HEK293T (cell line): ENCODE measurements at places on chromosomes 12 and 14.
A peak's percentile ranks its signal among the peaks of the same experiment; 100 is the strongest.

DNA sequence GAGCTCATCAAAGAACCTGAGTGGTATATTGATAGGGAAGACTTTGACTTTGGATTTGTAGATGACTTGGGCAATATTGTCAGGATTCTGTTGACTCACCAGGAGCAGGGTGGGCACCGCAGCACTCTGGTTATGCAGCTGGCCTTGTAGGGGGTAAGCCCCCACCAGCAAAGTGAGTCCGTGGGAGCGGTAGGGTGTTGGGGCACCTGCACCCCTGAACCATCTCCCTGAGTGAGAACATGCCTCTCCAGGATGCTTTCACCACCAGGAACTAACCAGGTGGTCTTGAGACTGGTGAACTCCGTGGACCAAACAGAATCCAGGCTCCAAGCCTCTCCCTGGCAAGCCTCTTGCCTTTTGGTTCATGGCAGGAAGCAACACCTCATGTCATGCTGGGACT is 44.0 kb upstream of the EIF5 start:
- no peak for DNase-seq

DNA sequence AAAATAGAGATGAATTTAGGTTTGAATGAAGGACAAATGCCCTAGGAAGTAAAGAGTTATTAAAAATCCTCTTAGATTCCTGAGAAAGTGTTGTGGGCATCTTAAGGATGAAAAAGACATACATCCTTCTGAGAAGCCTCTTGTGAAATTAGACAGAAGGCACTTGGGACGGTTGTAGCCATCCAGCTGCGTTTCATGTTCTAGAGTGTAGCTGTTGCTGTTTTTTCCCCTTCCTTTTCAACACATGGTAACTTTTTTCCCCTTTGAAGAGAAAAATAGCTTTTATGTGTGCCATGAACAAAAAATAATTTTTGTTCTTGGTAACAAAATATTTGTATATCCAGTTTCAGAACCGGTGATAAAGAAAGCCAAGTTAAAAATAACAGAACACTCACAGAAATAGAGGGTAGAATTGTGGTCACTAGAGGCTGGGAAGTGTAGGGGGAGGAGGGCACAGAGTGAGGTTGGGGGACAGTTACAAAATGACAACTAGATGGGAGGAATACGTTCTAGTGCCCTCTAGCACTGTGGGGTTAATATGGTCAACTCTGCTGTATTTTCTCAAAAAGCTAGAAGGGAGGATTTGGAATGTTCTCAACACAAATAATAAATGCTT is 58.4 kb downstream of the PTHLH start:
- DNase-seq, result no peak

GRCh38 chr12:51475543-51475942 is 50.9 kb downstream of the SLC4A8 start:
- no peak for DNase-seq

DNA sequence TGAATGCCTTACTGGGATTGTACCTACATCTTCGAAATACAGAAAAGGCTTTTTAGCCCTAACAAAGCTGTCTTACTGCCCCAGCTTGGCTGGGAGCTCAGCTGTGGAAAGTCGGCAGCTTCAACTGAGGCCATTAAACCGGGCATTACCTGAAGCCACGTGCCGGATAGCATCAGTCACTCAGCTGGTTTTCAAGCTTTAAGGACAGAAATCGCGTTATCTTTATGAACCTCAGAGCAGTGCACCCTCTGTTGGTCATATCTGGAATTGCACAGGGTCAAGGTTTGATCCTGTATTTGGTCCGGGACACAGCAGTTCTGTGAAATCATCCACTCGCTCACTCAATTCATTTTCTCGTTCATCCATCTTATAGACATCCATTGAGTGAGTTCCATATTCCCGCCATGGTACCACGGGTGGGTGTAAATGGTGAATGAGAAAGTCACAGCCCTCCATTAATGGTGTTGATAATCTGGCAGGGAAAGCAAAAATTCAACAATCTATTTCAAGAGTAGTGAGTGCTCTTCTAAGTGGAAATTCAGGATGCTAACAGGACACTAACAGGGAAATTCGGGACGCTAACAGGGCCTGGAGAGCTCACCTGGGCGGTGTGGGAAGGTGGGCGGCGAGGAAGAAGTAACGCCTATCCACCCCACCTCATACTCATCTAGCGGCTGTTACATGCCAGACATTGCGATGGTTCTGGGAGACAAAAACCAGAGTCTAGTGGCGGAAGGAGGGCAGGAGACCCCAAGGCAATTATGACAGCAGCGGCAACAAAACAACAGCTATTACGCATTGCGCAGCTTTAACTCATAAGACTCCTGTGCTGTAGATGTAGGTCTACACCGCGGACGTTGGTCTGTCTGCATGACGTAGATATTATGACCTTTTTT is 60.6 kb upstream of the TCL1A start:
- peak; percentile 69 for DNase-seq

- DNase-seq, result no peak
Measured at GRCh38 chr12:106878804-106879203, 76.9 kb upstream of the TMEM263 start.

- no peak for DNase-seq
Measured at GRCh38 chr14:104020471-104020870, 65.0 kb upstream of the ASPG start.

GRCh38 chr12:50740307-50740706 is 23.6 kb upstream of the ATF1 start:
- no peak for DNase-seq

- DNase-seq, result no peak
Measured at GRCh38 chr14:64676410-64677008, 27.7 kb upstream of the PLEKHG3 start.

GRCh38 chr14:61077951-61078720 is 97.1 kb downstream of the SLC38A6 start:
- DNase-seq, result no peak

- no peak for DNase-seq
Measured at GRCh38 chr14:104337351-104337750, 199.0 kb downstream of the KIF26A start.

DNA sequence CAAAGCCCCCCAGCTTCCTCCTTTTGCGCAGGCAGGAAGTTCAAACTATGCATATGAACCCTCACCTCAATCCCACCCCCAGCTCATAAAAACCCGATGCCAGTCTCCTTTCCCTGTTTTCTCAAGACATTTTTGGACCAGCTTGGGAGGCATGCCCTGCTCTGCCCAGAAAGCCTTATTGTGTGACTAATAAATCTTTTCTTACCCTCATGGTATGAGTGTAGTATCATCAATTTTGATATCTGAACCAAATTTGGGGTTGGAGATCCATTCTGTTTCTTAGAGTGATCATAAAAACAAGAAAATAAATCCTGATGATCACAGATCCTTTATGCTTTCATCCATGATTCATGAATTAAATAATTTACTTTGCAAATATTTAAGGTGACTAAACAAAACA is 128.5 kb downstream of the ALG10B start:
- no peak for DNase-seq

DNA sequence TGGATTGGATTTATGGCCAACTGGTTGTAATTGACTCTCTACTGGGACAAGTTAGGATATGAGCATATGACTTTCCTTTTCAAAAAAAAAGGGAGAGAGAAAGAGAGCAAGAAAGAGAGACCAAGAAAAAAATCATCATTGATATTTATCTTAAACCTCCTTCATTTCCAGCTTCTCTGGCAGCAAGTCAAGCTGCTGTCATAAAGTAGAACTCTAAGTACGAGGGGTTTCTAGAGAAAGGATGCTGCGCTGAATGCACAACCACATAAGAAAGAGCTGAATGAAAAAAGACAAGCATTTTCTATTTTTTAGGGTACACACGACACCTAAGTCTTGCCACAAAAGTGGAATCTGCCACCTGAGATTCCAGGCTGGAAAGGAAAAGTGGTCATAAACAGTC is 182.6 kb downstream of the SLC25A21 start:
- DNase-seq, result no peak

GRCh38 chr14:96629558-96630222 is 127.5 kb downstream of the PAPOLA start:
- DNase-seq, result no peak

- DNase-seq, result no peak
Measured at GRCh38 chr14:99756796-99757195, 36.4 kb upstream of the EML1 start.

DNA sequence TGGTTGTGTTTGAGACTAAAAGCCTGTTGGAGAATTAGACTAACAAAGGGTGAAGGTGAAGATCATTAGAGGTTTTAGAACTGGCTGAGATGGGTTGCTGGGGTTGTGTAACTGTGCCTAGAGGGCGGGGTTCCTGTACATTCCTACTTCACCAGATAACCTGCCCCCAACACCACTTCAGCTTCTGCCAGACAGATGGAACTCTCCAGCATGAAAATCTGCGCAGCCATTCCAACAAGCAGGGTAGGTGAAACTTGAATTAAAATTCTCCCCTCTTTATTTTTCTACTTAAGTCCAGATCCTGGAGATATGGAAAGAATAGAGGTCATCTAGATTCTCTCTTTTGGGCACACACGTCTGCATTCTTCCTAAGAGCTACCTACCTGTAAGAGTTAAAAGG is 6.0 kb downstream of the FOXG1 start:
- no peak for DNase-seq

GRCh38 chr12:13609894-13610679 is 371.3 kb downstream of the GRIN2B start:
- DNase-seq, result no peak

DNA sequence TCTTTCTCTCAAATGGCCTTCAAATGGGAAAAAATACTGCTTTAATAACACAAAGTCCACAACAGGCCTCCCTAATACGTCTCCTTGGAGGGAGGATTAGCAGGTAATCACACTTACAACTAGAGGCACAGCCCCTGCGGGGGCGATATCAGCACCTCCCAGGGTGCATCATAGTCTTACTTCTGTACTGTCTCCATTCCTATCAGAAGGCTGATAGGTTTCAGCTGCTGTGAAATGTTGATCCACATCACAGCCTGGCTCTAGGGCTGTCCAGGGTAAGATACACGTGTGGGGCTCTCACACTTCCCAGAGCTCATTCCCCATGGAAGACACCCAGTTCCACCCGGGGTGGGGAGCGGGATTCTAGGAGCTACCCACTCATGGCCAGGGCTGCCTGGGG is 139.1 kb upstream of the SFSWAP start:
- DNase-seq, result no peak

DNA sequence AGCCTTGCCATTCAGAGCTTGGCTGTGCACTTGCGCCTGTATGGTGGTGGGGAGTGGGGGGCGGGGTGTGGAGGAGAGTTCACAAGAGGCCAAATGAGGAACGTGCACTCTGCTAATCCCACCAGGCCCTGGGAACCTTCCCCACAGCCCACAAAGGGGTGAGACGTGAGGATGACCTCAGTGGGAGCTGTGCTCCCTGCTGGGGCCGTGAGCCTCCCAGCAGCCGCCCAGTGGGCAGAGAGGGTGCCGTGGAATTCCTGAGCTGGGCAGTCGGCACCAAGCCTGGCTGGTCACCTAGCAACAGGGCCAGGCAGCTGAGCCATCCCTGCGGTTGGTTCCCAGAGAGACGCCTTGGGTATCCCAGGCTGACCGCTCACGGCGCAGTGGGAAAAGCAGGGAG is 53.7 kb downstream of the CCNK start:
- no peak for DNase-seq

DNA sequence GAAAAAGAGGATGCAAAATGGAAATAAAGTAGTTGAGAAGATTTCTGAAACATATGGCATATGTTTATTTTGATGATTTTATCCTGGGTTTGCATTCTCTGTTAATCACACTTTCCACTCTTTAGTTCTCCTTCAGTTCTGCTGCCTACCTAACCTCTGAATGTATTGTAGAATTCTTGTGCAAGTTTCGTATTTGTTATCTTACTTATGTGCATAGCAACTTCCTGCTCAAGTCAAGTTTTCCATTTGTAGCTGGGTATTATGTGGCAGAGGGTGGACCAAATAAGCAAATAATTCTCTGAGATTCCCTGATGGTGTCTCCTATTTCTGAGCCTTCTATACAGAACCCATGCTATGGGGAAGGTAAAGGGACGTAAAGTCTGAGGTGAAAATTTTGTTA is 381.6 kb downstream of the FOXG1 start:
- no peak for DNase-seq
